ENCODE measurements at places on chromosomes 1 and 21.

DNA sequence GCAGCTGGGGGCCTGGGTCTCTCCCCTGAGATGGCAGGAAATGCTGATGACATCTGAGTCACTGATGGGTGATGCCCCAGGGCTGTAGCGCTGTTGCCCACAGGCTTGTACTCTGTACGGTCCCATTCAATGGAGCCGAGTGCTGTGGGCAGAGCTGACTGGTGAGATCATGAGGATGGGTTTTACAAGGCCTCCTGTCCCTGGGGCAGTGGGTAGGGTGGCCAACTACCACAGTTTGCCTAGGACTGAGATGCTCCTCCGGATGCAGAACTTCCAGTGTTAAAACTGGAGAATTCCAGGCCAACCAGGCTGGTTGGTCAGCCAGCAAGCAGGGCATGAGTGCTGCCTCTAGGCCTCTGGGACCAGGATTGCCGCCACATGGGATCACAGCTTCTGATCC, 9.2 kb downstream of the PHLDA3 start:
- no peak for DNase-seq

GRCh38 chr1:174998569-174999215, 1.1 kb upstream of the CACYBP start:
- peak; percentile 78 for DNase-seq

DNA sequence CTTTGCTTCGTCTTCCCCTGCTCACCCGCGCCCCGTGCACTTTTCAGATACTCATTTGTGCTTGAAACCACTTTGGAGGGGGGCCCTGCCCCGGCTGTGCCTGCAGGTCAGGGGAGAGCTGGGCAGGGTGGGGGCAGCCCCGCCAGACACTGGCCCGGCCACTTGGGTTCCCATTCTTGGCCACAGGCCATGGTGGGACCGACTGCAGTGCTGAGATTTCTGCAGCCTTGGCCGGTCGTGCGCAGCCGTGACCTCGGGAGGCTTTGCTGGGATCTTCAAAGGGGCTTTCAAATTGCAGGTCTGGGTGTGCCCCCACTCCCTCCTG, 54.5 kb upstream of the TTC34 start:
- DNase-seq, result no peak

GRCh38 chr1:9375912-9376311, 83.2 kb downstream of the SPSB1 start:
- DNase-seq, result no peak

DNA sequence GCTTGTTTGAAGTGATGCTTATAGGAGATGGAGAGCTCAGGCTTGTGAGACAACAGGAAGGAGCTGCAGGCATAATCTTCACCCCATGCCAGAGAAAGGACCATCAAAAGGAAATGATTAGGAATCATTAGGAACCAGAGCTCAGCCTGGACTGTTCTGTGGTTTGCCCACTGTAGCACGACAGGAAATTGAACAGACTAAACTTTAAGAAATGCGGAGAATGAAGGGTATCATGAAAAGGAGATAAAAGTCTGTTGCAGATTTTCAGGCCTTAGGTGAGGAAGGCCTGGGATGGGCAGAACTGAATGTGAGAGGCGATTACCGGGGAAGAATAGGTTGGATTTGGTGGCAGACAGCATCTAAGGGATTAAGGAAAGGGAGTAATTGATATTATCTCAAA, 292.0 kb upstream of the PLXNA2 start:
- DNase-seq, result no peak

DNA sequence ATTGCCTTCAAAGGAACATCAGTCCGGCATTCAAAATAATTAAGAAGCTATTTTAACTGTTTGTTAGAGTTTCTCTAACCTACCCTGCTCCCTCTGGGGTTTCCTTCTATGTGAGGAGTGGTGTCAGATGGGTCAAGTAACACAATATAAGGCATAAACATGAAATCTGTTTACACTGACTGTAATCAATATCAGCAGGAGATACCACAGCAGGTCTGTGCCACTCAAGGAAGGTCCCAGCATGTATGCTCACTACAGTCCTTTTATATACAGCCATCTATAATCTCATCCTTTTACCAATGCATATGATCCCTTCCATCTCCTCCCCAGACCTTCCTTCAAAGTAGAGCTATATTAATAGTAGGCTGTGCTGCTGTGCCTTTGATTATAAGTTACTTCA, 25.4 kb downstream of the EEIG2 start:
- no peak for DNase-seq

DNA sequence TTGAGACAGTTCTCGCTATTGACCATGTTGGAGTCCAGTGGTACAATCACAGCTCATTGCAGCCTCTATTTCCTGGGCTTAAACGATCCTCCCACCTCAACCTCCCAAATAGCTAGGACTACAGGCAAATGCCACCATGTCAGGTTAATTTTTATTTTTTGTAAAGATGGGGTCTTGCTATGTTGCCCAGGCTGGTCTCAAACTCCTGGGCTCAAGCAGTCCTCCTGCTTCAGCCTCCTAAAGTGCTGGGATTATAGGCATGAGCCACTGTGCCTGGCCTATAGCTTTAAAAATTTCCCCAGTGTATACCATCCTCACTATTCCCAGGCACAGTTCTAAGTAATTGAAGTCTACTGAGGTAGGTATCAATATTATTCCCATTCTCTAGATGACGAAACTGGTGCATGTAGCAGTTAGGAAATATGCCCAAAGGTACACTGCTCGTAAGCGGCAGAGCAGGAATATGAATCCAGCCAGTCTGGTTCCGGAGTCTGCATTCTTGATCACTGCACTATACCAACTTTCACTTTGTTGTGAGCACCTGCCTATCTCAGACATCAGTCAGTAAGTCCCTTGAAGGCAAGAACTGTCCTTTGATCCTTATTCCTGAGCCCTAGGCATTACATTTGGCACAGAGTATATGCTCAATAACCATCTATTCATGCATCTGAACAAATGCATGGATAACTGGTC, 11.5 kb upstream of the SRP9 start:
- DNase-seq, result no peak

DNA sequence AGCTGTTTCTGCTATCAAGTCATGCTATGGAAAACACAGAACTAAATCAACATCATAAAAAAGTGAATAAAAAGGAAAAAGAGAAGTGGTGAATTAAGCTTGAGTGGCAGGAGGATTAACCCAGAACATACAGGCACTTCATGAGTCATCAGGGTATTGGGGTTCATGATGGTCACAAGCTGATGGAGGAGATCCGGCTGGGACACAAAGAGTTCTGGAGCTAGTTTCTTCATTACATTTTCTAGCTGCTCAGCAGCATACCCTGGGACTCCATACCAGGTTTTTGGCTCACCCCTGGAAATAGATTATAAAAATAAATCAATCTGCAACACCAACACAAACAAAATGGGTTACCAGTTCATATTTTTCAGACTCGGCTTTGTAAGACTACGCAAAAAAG, 42.5 kb upstream of the SYT2 start:
- DNase-seq, result no peak

- peak; percentile 66 for DNase-seq
Observed at GRCh38 chr1:42737257-42737656, 2.8 kb downstream of the CLDN19 start.

- DNase-seq, result peak; percentile 73
Observed at GRCh38 chr1:118783095-118783758, 204.9 kb downstream of the TBX15 start.

GRCh38 chr1:219324629-219325367, 151.1 kb downstream of the LYPLAL1 start:
- no peak for DNase-seq
